Left lobe of liver (tissue), 2 donors: ENCODE measurements at places on chromosomes 5 and 9. TPM values are rescaled to one million over a fixed set of nuclear protein-coding genes. Genes with fewer than 3 reads are reported as not detected.

The TAF11L10 gene
- total RNA-seq = not detected

- DNase-seq = no peak
These were observed 219.0 kb downstream of the PAX5 start for GRCh38 chr9:36815023-36815422.

The NME5 gene
- total RNA-seq = 0.20 TPM

DNA sequence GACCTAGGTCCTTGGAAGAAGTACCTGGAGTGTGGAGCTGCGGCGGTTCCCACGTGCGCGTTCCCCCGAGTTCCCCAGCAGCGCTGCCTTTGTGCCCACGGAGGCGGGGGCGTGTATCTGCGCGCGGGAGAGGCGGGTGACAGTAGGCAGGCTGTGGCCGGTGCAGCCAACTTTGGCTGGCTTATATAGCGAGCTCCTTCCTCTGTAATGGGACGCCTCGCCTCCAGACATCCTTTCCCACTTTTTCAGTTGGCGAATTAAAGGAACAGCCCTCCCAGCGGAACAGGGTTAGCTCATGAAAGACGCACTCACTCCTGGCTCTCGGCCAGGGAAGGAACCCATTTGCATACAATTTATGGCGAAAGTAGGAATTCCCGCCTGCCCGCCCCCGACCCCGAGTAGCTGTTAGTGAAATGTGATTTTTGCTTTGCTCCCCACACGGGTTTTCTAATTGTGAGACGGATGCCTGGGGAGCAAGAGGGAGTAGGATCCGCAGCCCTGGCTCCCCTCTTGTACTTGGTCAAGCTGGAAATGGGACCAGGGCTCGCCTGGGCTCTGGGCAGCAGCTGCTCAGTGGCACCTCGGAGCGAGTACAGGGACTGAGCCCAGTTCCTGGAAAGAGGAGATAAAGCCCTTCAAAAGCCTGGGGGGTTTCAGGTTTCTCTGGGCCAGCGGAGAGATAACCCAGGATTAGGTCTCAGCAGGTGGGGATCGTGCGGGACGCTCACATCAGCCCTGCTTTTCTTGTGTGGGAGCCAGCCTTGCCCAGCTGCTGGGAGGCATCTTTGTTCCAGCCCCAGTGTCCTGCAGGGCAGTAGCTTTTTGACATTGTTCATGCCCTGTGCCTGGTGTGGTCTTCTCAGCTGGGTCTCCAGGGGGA is at the start of gene TNC:
TNC (minus strand) TSS at position 159 of the 880 bp plus-strand sequence. CDS start 27,139 bp downstream, outside the sequence.
- DNase-seq = no peak

GRCh38 chr9:115084709-115085108 is 33.2 kb downstream of the TNC start:
- DNase-seq = no peak
